ENCODE measurements at places on chromosomes 11 and 22.

GRCh38 chr11:62726915-62727164, 417 bp downstream of the HNRNPUL2 start:
- DNase-seq: no peak

DNA sequence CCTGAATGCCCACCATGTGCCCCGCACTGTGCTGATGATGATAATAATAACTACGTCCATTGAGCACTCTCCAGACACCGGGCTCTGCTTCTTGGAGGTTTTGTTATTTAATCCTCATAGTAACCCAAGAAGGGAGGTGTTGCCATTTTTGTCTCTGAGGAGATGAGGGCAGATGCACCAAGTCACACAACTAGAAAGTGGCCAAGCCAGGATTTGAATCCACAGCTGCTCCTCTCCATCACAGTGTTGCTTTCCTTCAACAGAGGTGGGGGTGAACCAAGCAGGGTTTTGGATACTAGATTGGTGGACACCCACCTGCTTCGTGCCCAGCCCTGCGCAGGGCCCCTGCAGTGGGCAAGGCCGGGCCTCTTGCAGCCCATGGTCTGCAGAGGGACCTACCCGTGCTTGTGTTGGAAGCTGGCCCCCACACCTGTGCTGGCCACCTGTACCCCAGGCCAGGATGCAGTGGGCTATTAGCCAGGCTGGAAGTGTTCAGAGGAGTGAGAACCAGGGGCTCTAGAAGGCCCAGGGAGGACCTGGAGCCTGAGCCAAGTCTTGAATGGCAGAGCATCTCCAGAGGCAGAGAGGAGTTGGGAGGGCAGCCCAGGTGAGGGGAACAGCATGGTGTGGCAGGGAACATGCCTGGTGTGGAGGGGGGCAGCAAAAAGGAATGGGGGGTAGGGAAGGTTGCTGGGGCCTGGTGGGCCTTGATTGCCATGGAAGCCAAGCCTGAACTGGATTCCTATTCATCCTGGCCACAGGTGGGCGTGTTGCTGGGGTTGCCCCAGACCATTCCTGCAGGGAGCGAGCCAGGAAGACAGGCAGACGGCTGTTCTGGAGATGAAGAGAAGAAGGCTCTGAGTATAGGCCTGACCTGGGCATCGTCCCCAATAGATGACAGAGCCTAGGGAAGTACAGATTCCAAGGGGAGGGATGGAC, 2.7 kb upstream of the DPP3 start:
- DNase-seq: no peak

GRCh38 chr11:18264035-18264434, 2.0 kb upstream of the SAA1 start:
- DNase-seq: no peak

DNA sequence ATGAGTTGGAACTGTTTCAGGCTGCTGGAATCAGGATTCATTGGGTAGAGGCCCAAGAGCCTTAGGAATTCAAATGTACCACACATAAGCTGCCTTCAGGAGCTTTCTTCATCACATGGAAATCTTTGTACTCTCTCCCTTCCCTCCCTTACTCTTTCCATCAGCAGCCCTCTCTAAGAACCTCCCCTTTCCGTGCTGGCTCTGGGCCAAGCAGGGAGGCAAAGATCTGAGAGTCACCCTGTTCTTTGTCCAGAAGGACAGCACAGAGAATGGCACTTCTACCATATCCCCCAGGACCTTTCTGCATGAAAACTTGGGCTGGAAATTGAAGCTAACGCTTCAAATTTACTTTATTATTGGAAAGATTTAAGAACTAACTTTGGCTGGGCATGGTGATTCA, 20.7 kb upstream of the TPBGL start:
- DNase-seq: no peak

GRCh38 chr11:69448471-69449284, 32.8 kb upstream of the LINC01488 start:
- no peak for DNase-seq

- no peak for DNase-seq
Observed at GRCh38 chr11:100119176-100119575, 567.9 kb upstream of the ARHGAP42 start.

DNA sequence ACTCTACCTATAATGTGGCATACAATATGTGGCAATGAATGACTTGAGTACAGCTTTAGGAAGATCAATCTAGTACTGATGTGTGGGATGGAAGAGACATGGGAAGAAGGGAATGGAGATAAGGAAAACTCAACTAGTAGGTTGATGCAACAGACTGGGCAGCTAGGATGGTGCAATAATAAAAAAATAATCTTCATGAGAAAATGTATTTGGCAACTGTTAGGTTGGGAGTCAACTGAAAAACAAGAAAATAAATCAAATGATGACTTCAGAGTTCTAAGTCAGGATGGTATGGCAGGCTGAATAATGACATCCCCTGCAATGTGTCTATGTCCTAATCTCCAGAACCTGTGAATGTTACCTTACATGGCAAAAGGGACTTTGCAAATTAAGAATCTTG, 236.8 kb upstream of the PITPNB start:
- DNase-seq: no peak

GRCh38 chr11:76206327-76207081, at the start of gene WNT11:
WNT11 (minus strand) TSS chr11:76206502; CDS start chr11:76206407, 95 bp downstream.
- peak; percentile 29 for DNase-seq

- peak; percentile 31 for DNase-seq
Observed at GRCh38 chr11:22666688-22667439, 453 bp downstream of the GAS2 start.

- peak; percentile 67 for DNase-seq
Observed at GRCh38 chr11:126969865-126970479, 30.6 kb downstream of the KIRREL3 start.

DNA sequence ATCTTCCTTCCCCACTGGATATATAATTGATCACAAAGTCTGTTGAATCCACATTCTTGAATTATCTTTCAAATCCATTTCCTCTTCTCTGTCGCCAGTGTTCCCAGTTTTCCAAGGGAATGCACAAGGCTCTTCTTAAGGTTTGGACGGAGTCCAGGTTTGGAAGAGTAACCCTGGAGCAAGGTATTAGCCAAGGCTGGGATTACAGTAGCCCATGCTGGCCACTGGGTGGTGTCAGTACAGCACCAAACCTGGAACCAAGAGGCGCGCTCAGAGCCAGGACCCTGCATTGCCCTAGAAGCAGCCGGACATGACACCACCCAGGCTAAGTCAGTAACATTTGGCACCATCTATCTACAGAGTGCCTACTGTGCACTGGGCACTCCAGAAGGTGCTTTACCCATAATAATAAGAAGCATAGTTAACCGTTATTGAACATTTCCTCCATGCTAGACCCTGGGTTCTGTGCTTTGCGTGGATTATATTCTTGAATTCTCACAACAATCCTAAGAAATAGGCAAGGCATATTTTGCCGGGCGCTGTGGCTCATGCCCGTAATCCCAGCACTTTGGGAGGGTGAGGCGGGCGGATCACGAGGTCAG, 48.0 kb upstream of the CLPB start:
- peak; percentile 80 for DNase-seq

Measured in fibroblast of skin of back (primary cell).